ENCODE measurements at places on chromosomes 6 and 20.

GRCh38 chr20:59850018-59850641 lies 83.3 kb downstream of the SYCP2 start:
- peak; percentile 0 for DNase-seq

- DNase-seq, result no peak
Observed at GRCh38 chr6:25564943-25565342, 87.1 kb upstream of the SCGN start.

DNA sequence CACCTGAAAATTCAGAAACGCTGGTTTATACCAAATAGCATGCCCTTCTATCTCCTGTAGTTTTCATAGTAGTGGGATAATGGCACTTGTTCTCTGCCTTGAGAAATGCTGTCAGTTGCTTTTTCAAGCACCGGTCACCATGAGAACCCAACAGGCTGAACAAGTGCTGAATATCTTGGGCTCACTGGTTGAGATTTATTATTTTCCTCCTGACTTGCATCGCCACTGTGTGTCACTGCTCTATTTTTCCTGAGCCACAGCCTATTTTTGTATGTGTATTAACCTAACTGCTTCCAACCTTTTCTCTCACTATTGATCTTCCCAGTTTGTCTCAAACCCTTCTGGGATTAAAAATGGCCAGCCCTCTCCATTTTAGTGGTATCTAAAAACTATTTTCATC lies 71.9 kb downstream of the OPN5 start:
- DNase-seq, result no peak

GRCh38 chr6:134211297-134211696 lies 106.6 kb downstream of the SGK1 start:
- no peak for DNase-seq

- no peak for DNase-seq
Observed at GRCh38 chr6:112413780-112414179, 66.7 kb downstream of the RFPL4B start.

DNA sequence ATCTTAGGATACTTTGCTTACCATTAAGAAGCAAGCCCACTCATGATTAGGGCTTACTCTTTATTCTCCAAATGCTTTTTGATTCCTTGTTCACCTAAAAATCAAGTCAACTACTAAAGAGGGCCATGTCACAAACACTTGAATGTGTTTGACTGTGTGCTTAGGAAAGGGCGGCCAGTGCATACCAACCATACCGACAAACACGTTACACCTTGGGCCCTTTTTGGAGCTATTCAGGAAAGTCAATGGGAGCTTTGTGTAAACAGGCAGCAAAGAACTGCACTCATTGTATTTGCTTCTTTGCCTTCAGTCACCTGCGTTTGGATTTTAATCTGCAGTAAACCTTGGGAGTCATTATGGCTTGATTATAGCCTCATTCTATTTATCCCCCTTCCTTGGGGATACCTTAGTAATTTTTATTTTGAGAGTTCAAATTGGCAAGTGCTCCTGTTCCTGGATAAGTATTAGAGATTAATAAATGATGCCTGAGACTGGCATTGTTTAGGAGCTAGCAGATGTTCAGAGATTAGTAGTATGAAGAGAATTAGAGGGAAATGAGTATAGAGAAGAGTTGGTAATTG lies 102.6 kb upstream of the HDGFL1 start:
- no peak for DNase-seq

DNA sequence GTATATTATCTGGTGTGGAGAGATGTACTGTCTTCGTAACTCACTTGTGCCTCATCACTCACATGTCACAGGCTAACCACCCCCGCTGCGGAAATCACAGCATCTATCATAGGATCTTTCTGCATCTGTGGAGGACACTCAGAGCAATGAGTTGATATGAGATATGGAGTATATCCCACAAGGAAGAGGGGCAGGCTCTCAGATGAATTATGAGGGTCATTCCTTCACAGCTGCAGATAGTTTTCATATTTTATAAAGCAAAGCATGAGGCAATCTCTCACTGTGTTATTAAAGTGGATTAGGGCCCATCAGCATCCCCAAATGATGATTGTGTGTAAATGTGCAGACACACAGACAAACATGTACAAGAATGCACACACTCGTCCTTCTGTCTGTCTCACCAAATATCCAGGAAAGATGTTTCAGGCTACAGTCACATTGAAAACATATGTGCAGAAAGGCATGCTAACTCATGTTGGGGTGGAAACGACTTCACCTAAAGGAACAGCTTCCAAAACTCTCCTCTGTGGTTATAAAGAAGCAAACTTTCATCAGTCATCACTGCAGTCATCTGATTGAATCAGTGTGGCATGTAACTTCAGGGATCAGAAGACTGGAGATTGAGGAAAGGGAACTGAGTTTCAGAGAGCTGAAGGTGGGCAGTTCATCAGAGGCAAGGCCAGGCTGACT lies 164.7 kb downstream of the FOXC1 start:
- no peak for DNase-seq

DNA sequence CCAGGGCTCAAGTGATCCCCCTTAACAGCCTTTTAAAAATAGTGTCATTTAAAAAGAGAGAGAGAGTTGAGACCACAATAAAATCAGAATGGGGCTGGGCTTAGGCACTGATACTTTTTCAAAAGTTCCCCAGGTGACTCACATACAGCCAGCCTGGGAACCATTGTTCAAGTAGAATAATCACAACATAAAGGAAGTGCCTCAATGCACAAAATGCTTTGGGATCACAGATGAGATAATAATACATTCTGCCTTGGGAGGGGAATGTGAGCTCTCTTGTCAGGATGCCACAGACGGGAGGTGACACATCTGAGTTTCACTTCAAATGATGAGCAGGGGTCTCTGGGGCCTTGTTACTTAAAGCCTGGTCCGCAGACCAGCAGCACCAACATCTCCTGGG lies 34.0 kb upstream of the GABRR1 start:
- DNase-seq, result no peak

DNA sequence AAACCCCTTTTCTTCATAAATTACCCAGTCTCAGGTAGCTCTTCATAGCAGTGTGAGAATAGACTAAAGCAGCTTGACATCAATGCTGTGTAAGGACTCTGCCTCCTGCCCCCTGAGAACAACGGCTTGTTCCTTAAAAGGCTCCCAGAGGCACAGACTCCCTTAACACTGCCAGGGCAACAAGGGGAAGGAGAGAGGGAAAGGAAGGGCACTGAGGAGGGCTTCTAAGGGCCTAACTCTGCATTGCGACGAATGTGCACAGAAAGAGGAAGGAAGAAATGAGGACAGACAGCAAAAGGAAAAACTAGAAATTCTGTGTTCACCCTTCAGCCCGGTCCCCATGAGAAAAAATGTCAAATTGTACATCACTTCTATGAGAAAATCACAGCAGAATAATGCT lies 74.0 kb downstream of the AGPAT4 start:
- DNase-seq, result no peak

DNA sequence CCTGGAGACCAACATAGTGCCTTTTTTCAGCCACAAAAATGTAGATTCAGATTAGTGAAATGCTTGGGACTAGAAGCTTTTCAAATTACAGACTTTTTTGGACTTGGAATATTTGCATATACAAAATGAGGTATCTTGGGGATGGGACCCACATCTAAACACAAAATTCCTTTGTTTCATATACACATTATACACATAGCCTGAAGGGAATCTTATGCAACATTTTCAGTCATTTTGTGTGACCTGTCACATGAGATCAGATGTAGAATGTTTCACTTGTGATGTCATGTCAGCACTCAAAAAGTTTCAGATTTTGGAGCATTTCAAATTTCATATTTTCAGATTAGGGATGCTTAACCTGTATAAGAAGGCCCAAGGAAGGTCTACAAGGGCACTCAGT lies 44.5 kb upstream of the ALDH8A1 start:
- DNase-seq, result no peak

DNA sequence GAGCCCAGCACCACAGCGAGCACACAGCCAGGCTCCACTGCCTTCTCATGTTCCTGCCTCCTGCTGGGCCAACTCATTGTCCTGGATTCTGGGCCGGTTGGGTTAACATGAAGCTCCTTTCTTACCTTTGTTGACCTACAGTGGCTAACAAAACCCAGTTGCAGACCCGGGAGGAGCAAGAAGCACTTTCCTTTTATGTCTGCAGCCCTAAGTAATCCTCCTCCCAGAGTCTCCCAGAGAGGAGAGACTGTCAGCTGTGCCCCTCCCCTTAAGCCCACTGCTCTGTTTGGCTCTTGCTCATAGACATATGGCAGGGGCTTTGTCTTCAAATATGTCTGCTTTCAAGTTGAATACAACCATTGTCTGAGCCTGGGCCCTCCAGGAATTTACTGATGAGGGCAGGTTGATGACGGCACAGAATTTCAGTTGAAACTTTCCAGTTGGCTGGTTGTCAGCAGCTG lies 55.2 kb downstream of the PSMB1 start:
- peak; percentile 45 for DNase-seq

GRCh38 chr20:45576995-45577394 lies 2.1 kb downstream of the WFDC8 start:
- DNase-seq, result no peak

GRCh38 chr6:150800674-150801314 lies 64.7 kb upstream of the MTHFD1L start:
- DNase-seq, result no peak

DNA sequence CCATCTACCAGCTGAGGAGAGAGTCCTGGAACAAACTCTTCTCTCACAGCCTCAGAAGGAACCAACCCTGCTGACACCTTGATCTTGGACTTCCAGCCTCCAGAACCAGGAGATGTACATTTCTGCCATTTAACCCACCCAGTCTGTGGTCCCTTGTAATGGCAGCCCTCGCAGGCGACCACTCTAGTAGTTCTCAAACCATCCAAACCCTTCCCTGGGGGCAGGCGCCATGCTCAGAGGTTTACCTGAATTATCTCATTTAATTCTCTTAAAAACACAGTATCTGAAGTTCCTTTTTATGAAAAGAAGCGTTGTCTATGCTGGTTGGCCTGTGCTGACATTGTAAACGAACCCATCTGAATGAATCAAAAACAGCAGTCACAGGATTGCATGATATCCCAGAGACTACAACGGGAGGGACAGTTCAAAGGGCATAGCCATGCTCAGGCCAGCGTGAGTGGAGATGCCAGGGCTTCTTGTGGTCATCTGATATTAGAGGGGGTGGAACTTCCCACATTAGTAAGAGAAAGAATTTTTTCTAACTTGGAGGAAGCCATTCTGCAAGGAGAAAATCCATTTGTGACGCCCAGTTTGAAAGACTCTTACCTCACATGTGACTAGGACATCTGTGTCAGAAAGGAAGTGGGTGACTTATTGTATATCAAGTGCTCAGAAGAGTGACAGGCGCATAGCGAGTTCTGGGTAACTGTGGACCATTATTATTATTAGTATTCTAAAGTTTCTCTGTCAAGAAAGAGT lies 17.2 kb upstream of the TAGAP start:
- no peak for DNase-seq

DNA sequence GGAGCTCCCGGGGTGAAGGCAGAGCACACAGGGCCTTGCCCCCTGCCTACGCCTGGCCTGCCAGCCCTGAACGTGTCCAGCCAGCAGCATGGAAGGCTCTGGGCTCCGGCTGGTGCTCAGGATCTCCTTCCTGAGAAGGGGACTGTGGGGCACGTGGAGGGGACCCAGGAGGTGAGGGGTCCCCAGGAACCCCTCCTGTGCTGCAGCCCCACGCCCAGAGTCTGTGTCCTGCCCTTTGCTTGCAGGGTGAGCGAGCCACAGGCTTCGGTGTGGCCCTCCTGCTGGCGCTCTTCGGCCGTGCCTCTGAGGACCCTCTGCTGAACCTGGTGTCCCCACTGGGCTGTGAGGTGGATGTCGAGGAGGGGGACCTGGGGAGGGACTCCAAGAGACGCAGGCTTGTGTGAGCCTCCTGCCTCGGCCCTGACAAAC lies 22.3 kb downstream of the NPEPL1 start:
- no peak for DNase-seq

GRCh38 chr6:111057074-111057752 lies 30.1 kb upstream of the SLC16A10 start:
- peak; percentile 42 for DNase-seq

- no peak for DNase-seq
Observed at GRCh38 chr6:43086022-43086658, 10.0 kb downstream of the PTK7 start.

GRCh38 chr6:106799031-106799894 lies 169.9 kb downstream of the QRSL1 start:
- no peak for DNase-seq

- no peak for DNase-seq
Observed at GRCh38 chr6:225121-225721, 67.1 kb upstream of the DUSP22 start.

GRCh38 chr6:12709556-12710232 lies 6.9 kb upstream of the PHACTR1 start:
- DNase-seq, result no peak

GRCh38 chr6:135493218-135493961 lies 4.2 kb downstream of the AHI1 start:
- no peak for DNase-seq

GRCh38 chr6:133079901-133080300 lies 161.3 kb upstream of the EYA4 start:
- DNase-seq, result no peak

DNA sequence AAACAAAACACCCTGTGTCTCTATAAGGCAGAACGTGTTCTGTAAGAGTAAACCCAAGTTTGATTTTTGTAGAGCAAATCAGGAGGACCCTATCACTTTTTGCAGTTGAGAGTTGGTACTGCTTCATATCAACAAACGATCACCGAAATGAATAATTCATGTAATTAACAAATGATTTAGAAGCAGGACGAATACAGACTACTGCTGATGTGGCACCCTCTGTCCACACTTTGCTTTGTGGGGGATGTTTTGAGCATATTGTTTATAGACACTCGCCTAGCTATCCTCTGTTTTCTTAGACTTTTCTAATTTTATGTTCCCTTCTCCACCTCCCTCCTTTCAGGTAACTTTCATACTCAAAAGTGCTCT lies 1.5 kb downstream of the CD2AP start:
- DNase-seq, result no peak

DNA sequence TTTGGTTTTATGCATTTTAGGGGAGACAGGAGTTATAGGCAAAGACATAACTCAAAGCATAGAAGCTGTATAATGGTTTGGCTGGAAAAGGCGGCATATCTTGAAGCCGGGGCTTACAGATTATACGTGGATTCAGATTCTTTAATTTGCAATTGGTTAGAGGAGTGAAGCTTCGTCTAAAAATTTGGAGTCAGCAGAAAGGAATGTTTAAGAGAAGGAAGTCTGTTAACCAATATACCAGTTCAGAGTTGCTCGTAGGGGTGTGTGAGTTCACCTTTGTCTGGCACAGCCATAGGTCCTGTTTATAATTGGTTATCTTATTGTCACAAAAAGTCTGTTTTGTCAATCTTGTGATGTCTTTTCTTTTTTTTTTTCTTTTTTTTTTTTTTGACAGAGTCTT lies 8.9 kb downstream of the ARHGAP40 start:
- no peak for DNase-seq

GRCh38 chr20:11130554-11131166 lies 456.9 kb upstream of the JAG1 start:
- DNase-seq, result no peak

- DNase-seq, result no peak
Observed at GRCh38 chr6:105799056-105799455, 287.1 kb upstream of the PRDM1 start.

- no peak for DNase-seq
Observed at GRCh38 chr6:138211048-138211581, 7.2 kb downstream of the PBOV1 start.

- no peak for DNase-seq
Observed at GRCh38 chr6:161459008-161459615, 185.3 kb upstream of the AGPAT4 start.

- DNase-seq, result no peak
Observed at GRCh38 chr20:2687514-2687913, 5.1 kb upstream of the EBF4 start.

- peak; percentile 76 for DNase-seq
Observed at GRCh38 chr6:3231247-3232016, 4.0 kb upstream of the TUBB2B start.

GRCh38 chr6:63705707-63706106 lies 70.1 kb downstream of the PHF3 start:
- DNase-seq, result no peak
